Activated CD4-positive, alpha-beta T cell treated with anti-CD3 and anti-CD28 coated beads, Interleukin-2, amount 50 U/mL, for 4 hours (primary cell): ENCODE measurements at places on chromosomes 6 and 20.
A peak's percentile ranks its signal among the peaks of the same experiment; 100 is the strongest.

DNA sequence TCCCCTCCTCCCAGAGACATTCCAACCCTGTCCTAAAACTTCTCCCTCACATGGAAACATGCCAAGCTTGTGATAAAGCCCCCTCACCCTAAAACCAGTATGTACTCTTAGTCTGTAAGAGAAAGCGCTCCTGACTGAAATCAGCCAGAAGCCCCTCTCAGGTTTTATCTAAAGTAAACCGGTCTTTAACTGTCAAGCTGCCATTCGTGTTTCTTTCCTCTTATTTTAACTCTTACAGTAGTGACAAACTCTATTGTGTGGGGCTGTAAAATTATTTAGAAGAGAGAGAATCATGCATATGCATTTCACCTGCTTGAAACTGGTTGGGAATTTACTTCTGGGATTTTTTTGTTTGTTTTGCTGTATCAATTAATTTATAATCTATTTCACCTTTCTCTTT, 62.7 kb downstream of the FARS2 start:
- no peak for DNase-seq

- DNase-seq, result no peak
Measured at GRCh38 chr20:24828992-24829648, 119.9 kb upstream of the CST7 start.

- no peak for DNase-seq
Measured at GRCh38 chr6:74479420-74479819, 726.4 kb downstream of the COL12A1 start.

GRCh38 chr20:1391640-1392442, 1.0 kb downstream of the FKBP1A start:
- DNase-seq, result no peak

GRCh38 chr6:31652925-31653724, 664 bp upstream of the BAG6 start:
- no peak for DNase-seq

DNA sequence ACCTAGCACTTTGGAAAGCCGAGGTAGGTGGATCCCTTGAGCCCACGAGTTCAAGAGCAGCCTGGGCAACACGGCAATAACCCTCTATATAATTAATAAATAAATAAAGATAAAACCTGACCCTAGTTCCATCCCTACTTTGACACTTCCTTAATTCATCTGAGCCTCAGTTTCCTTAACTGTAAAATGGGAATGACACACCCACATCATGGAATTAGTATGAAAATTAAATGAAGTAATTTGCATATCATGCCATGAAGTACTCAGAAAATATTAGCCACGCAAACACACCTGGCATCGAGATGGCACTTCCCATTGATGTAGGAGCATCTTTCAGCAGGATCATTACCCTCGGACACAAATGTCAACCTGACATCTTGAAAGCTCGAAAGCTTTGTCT, 19.1 kb downstream of the ZMYND8 start:
- no peak for DNase-seq

DNA sequence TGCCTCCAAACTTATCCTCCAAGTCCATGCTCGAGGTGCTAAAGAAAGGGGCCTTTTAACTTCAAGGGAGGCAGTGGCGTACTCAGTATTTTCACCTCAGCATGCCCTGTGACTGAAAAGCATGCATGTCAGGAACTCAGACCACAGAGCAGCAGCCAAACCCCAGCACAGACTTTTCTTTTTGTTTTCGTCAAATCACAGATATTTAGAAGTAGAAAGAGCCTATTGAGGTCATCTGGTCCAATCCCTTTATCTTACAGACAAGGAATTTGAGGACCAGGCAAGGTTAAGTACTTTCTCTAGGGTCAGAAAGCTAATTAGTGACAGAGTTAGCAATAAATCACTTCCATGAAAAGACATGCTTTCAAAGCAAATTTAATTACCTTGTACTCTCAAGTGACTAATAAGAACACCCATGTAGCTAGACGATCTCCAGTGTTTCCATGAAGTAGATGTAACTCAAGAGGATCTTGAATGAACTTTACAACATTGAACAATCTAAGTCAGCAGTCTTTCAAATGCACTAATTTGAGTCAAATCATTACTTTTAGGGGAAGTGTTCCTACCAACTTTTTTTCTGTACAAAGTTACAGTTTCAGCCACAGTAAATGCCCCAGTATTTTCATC, 35.9 kb downstream of the MOXD1 start:
- no peak for DNase-seq

GRCh38 chr6:133551847-133552341, 310.7 kb downstream of the EYA4 start:
- DNase-seq, result no peak

DNA sequence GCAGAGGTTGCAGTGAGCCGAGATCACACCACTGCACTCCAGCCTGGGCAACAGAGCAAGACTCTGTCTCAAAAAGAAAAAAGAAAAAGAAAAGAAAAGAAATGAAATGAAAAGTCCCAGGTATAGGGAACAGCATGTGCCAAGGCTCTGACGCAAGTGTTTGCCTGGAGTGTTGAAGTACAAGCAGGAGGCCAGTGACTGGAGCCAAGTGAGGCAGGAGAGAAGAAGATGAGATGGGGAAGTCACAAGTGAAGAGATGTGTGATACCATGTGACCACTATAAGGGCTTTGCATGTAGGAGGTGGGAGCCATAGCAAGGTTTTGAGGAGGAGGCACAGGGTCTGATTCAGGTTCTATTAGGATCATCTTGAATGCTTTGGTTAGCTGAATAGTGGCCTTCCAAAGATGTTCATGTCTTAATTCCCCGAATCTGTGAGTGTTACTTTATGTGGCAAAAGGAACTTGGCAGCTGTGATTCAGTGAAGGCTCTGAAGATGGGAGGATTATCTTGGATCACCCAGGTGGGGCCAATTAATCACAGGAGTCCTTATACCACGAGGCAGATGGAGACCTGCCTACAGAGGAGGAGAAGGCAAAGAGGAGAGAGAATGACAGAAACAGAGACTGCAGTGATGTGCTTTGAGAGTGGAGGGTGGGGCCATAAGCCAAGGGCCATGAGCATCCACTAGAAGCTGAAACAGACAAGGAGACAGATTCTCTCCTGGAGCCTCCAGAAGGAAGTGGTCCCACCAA, 91.1 kb upstream of the PTPN1 start:
- no peak for DNase-seq

DNA sequence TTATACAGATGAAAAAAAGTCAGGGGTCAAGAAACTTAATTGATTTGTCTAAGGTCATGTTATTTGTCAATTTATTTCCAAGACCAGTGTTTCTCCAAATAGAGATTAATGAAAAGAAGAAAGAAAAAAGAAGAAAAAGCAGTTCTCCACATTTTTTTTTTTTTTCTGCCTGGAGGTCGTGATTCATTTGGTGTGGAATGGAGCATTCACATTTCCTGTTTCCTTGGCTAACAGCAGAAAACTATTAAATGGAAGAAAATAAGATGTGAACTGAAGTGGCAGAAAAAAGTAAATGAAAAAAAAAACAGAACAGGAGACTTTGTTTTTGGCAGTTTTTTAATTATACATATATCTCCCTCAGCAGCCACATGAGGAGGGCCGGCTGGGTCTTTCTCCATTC, 470.8 kb upstream of the ZNF337 start:
- DNase-seq, result no peak

DNA sequence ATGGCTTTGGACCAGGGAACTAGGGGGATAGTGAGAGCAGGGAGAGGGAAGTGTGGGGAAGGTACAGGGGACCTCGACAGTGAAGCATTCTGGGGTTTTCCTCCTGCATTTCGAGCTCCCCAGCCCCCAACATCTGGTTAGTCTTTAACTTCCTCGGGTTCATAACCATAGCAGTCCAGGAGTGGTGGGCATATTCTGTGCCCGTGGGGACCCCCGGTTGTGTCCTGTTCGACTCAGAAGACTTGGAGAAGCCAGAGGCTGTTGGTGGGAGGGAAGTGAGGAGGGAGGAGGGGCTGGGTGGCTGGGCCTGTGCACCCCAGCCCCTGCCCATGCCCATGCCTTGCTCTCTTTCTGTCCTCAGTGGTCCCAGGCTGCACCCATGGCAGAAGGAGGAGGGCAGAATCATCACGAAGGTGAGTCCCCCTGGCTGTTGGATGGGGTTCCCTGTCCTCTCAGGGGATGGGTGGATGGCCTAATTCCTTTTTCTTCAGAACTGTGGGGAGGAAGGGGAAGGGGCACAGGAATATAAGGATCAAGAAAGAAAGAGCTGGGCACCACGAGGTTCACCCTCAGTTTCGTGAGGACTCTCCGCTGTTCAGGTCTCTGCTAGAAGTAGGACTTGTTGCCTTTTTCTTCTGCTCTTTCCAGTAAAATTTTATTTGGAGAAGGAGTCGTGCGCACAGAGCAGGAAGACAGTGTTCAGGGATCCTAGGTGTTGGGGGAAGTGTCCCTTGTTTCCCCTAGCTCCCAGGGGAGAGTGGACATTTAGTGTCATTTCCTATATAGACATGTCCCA, 4.2 kb downstream of the VEGFA start:
- no peak for DNase-seq

GRCh38 chr6:129889580-129889979, 28.5 kb upstream of the TMEM244 start:
- DNase-seq, result no peak

- peak; percentile 18 for DNase-seq
Measured at GRCh38 chr6:132483779-132484679, 28.9 kb downstream of the STX7 start.

GRCh38 chr20:364905-365794, 15.4 kb upstream of the TRIB3 start:
- no peak for DNase-seq

DNA sequence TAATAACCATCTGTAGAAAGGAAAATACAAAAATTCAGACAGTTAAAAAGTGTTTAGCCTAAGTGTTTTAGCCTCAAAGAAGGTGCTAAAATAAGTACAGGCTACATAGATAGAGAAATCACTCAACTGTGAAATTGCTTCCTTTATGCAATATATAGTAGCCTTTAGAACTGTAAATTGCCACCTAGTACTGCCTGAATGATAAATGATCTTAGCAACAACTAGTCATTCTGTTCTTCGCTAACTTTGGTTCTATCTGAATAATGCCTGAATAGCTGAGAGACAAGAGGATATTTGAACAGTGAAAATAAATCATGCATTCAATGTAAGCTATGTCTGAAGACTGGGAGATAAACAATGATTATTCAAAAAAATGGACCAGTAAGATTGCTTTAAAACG, 603.3 kb upstream of the PTCHD4 start:
- no peak for DNase-seq

DNA sequence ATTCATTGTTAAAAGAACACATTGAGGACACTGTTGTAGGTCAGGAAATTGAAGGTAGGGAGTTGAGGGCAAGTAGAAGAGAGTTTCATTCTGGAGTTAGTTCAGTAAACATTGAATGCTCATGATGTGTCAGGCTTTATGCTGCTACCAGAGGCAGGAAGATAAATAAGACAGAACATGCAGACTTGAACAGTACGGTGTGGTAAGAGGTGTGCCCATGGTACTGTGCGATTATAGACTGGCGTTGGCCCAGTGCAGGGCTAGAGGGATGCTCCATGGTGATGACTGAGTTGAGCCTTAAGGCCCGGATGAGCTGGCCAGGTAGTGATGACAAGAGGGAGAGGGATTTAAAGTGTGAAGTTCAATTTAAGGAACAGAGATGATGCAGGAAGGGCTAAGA, 50.8 kb downstream of the CARMIL1 start:
- no peak for DNase-seq

DNA sequence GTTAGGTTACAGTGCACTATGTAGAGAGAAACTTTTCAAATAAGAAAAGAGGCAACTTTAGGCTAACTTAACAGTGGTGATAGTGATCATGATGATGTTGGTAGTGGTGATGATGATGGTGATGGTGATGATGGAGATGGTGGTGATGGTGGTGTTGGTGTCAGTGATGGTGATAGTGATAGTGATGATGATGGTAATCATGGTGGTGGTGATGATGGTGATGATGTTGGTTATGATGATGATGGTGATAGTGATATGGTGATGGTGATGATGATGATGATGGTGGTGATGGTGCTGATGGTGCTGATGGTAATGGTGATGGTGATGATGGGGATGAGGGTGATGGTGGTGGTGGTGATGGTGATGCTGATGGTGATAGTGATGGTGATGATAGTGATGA, 107.4 kb downstream of the DLL1 start:
- DNase-seq, result no peak

GRCh38 chr6:62740596-62740995, 454.6 kb upstream of the KHDRBS2 start:
- no peak for DNase-seq

GRCh38 chr6:163589387-163589786, 174.9 kb downstream of the QKI start:
- DNase-seq, result no peak

- no peak for DNase-seq
Measured at GRCh38 chr20:12399110-12399836, 481.6 kb downstream of the BTBD3 start.

DNA sequence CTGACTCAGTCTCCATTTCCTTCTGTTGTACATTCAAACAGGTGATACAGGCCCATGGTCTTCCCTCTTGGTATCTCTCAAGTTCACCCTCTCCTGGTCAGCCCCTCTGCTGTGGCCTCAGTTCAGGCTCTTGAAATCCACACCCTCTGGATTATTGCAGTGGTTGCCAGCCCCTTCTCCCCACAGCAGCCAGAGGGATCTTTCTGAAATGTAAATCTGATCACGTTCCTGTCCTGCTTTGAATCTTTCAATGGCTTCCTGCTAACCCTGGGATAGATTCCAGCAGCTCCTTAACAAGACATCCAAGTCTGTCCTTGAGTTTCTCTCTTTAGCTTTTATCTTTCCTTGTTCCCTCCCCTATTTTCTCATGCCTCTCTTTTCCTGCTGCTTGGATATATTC, 22.2 kb downstream of the CHMP4B start:
- DNase-seq, result no peak

- DNase-seq, result peak; percentile 64
Measured at GRCh38 chr6:158220786-158221442, 52.8 kb downstream of the GTF2H5 start.
